ENCODE measurements at places on chromosomes 4 and X.

DNA sequence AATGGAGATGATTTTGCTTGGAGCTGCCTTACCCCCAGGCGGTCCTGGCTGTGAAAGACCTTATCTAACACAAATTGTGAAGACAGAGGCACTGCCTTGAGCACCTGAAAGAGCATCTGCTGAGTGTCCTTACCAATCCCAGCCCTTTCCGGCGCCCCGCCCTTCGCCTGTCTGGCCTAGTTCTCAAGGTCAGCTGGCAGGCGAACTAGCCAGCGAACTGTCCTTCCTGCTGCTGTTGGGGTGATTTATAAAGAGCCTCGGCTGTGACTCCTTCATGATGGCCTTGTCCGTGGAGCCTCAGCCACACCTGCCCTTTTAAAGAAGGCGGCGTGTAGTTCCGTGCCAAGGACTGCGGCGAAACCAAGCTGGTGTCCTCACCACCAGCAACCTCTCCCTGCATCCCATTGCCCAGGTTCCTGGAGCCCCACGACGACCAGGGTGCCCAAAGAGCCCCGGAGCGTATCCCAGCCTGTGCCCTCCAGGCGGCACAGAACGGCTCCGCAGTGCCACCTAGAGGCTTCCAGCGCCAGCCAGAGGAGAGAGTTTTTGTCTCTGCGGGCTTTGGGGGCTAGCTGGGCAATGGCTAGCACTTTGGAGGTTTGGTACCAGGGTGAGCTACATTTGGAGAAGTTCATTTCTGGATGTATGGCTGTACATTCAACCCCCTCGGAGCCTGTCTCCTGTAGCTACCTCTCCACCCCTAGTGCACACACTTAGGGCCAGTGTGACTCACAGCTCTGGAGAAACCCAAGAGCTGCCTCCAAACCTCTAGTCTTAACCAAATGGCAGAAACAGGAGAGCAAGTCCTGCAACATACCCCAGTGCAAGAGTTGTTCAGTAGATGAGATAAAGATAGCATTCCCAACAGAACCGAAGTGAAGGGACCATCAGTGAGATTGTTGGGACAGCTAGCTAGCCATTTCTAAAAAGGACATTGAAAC, 36.8 kb upstream of the VMA21 start:
- peak; percentile 3 for DNase-seq

GRCh38 chrX:120752431-120753082, 122.7 kb upstream of the C1GALT1C1 start:
- no peak for DNase-seq

GRCh38 chr4:73740353-73740778, at the start of gene CXCL8:
TSS of gene CXCL8 (plus strand) at chr4:73740569. CDS start at chr4:73740659, 90 bp downstream.
- peak; percentile 96 for DNase-seq

DNA sequence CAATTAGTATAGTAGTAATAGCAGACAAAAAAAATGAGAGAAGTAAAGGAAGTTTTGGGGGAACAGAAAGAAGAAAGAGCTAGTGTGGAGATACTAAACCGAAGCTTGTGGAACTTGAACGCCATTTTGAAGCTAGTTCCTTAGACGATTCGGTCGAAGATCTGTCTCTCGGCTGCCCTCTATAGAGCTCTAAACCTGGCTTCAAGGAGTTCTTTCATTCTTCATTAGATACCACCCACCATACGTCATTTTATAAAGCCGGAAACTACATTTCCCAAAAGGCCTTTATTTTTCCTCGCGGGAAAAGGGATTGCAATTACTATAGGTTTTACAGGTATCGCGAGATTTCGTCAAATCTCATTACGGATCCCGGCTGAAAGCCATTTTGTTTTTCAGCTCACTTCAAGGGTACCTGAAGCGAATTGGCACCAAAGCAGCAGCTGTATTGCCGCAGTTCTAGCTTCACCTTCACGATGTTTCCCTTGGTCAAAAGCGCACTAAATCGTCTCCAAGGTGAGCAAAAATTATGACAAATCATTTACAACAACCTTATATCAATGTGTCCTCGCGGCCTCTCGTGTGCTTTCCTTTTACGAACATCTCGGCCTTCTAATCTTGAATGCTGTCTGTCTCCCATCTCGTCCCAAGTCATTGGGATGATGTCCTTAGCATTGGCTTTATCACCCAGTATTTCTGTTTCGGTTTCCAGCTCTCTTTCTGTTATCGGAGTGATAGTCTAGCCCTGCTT, at the start of gene COX7B:
Gene COX7B, plus strand, starts transcription at position 388 of the 748 bp plus-strand sequence. Its CDS starts 86 bp downstream, at position 474.
- DNase-seq: peak; percentile 98

Measured in mesenchymal stem cell (in vitro differentiated cells and primary cell).